NCI-H1048 (cell line): ENCODE measurements at places on chromosomes 5 and 9.

GRCh38 chr9:37692622-37693221 is 42.0 kb downstream of the FRMPD1 start:
- no peak for DNase-seq

DNA sequence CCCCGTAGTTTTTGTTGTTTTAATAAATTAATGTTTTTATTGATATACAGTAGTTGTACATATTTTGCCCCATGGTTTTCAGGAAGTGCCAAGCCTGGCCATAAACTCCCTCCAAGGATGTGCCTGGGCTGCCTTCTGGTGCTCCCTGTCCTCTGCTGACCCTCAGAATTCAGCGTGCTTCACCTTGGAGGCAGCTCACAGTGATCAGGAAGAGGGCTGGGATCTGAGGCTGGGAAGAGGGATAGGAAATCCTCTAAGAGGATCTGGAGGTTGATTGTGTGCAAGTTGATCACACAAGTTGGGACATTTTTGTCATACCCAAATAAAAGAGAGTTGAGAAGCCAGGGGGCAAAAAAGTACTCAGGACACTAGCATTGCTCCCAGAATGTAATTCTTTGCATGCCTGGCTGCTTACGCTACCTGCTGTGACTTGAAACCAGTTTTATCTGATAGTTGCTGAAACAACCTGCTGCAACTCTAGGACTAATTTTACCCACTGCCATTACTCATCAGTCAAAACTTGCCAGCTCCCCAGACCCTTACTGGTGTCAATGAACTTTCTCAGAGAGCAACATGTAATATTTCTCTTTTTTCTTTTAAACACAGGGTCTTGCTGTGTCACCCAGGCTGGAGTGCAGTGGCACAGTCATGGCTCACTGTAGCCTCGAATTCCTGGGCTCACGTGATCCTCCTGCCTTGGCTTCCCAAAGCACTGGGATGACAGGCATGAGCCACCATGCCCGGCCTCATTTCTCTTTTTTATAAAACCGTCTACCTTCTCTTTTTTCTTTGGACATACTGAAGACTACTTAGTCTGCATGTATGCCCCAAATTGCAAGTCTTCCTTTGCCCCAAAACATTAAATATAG is 29.0 kb downstream of the PDE6A start:
- no peak for DNase-seq

DNA sequence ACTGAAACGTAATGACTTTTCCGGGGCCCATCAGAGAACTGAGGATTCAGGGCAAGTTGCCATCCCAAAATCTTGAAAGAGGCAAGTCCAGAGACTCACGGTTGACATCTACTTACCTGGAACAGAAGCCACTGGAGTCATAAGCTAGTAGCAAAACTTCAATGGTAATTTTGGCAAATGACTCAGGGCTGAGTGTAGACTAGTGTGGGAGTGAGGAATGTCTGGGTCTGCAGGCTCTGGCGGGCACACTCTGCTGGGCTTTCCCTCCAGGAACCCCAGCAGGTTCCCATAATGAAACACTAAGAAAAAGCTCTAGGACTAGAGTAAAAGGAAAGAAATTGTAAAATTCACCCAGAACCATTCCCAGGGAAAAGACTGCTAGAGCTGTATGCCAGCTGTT is 122.9 kb upstream of the NFIL3 start:
- no peak for DNase-seq

DNA sequence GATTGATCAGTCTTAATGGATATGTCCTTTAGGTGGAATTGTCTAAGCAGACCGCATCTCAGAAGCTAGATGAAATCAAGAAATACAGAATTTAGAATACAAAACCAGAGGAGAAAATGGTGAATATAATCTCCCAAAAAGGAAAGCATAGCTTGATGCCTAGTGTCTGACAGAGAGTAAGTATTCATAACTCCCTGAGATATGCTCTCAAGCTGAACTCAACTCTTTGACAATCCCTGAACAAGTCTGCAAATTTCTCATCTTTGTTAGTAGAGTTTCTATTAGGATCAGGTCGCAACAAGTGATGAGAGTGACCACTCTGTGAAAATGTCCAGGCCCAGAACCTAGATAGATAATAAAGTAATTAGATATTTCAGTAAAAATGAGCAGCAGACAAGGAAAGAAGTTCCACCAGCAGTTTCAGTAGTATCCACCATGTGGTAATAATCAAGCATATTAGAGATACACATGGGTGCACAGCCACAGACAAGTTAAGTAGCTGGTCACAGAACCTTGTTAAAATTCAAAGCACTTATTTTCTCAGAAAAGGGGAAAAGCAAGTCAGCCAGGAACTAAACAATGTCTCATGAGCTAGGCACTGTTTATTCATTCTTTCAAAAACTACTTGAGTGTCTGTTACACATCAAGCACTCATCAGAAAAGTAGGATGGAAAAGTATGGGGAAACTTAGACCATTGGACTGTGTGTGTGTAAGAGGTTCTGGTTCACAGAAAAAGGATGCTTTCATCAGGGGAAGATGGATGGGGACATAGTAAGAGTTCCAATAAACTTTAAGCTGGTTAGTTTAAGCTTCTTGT is 481.5 kb upstream of the TUSC1 start:
- DNase-seq = no peak

DNA sequence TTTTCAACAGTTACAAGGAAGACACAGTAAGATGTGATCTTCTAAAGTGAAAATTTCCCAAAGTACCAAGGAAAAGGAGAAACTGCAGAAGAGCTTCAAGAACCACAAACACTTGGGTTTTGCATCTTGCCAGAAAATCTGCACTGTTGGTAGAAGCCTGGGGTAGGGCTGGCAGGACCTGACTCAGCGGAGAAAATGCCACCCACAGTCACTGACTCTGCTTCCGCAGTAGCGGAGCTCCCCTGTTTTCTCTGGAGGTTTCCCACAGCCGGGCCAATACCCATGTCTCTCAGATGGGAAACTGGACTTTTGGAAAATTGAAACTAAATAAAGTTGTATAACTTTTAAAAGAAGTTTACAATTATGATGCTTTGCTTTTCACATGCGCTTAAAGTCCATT is 104.2 kb downstream of the MEF2C start:
- no peak for DNase-seq

GRCh38 chr9:85479305-85479704 is 262.4 kb downstream of the AGTPBP1 start:
- DNase-seq = no peak

DNA sequence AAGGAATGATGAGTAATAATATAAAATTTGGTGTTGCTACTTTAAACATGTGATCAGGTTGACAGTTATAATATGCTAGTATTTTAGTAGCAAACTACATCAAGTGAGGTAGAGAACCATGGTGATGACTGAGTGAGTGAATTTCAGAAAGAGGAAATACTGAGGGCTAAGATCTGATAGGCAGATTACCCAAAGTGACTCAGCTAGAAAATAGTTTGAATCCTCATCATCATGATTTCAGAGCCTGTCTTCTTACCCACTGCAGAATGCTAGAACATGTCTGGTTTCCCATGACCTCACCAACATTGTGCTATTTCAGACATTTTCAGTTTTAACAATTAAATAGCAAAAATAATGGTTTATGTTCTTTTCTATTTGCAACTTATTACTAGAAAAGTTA is 602.1 kb downstream of the TAF11L14 start:
- DNase-seq = no peak

- no peak for DNase-seq
Observed at GRCh38 chr5:107090506-107090905, 580.2 kb downstream of the EFNA5 start.

DNA sequence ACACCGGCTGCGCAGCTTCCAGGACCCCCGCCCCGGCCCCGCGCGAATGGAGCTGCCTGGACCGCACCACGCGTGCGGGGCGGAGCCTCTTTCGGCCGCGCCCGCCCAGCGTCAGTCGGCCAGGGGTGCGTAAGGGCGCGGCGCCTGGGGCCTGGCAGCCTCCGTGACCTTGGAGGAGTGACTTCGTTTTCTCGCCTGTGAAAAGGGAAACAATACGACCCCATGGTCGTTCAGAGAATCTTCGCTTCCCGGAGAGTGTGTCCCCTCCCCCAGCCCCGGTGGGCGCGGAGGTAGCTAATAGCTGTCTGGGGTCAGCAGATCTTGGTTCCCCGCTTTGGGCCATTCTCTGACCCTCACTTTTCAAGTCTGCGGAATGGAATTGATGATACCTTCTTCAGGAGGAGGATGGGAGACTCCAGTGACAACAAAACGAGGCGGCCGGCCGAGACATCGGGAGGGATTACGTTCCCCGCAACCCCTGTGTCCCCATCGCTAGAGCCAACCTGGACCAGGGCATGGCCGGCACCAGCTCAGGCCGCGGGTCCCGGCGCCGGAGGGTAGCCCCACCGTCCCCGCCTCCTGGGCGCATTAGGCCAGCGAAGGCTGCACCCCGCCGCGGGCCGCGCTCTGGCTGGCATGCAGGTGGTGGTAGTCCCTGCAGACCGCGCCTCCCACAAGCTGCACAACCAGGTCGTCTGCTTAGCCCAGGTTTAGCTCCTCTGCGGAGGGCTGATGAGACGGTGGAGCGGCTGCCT is 5.5 kb upstream of the CDHR2 start:
- peak; percentile 24 for DNase-seq
